ENCODE measurements at places on chromosomes 13 and 19. TPM values are rescaled to one million over a fixed set of nuclear protein-coding genes. Genes with fewer than 3 reads are reported as not detected.

Gene AMH
- 0.64 TPM for total RNA-seq

Gene KIR3DL1
- total RNA-seq = not detected

Gene SERPINE3
- not detected for total RNA-seq

Gene MEIOSIN
- total RNA-seq = not detected

Gene ZNF99
- total RNA-seq = not detected

Gene TMEM272
- not detected for total RNA-seq

Gene LGALS7B
- total RNA-seq = 0.39 TPM

Gene KLK2
- total RNA-seq = not detected

Gene BRME1
- total RNA-seq = 0.25 TPM

Gene DCLK1
- total RNA-seq = 10.5 TPM

Gene LPAR6
- 22.4 TPM for total RNA-seq

Gene AMER2
- total RNA-seq = not detected

Gene SIGLEC6
- total RNA-seq = not detected

Gene TEAD2
- total RNA-seq = 57.4 TPM

Gene APOC4
- not detected for total RNA-seq

Gene PPP6R1
- total RNA-seq = 34.9 TPM

Gene C19orf18
- total RNA-seq = 0.13 TPM

GRCh38 chr13:74134777-74135325 is 647 bp upstream of the KLF12 start:
- peak; percentile 22 for DNase-seq

- DNase-seq = no peak
Measured at GRCh38 chr13:96091164-96092117, 1.5 kb downstream of the HS6ST3 start.

DNA sequence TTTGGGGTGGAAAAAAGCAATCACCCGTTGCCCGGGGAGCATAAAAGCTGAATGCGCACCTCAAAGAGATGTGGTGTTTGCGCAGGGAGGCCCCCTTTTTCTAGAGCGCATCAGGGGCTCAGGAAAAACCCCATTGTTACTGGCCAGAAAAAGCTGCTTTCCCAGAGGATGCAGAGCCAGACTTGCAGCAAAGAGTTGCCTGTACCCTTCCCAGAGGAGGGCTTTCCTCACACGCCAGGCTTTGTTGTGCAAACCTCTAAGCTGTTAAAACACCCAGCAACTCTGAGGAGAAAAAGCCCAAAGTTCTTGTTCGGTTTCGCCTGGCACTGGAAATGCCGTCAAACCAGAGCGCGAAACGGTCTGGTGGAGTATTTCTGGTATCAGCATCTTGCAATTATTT is 29.3 kb downstream of the GSX1 start:
- DNase-seq = no peak

- no peak for DNase-seq
Measured at GRCh38 chr13:111313911-111314425, 6.5 kb upstream of the TEX29 start.

DNA sequence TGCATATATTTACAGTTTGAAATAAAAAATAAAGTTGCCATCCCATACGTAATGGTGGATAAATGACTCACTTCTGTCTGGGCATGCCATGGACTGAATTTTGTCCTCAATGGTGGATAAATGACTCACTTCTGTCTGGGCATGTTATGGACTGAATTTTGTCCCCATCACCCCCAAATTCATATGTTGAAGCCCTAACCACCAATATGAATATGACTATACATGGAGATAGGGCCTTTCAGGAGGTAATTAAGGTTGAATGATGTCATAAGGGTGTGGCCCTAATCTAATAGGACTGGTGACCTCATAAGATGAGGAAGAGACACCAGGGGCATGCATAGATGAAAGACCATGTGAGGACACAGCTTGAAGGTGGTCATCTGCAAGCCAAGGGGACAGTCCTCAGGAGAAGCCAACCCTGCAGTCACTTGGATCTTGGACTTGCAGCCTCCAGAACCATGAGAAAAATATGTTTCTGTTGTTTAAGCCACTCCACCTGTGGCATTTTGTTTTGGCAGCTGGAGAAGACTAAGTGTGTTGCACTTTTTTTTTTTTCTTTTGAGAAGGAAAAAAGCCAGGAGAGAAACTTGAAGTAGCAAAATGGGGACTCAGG is 41.8 kb downstream of the RFC3 start:
- no peak for DNase-seq

DNA sequence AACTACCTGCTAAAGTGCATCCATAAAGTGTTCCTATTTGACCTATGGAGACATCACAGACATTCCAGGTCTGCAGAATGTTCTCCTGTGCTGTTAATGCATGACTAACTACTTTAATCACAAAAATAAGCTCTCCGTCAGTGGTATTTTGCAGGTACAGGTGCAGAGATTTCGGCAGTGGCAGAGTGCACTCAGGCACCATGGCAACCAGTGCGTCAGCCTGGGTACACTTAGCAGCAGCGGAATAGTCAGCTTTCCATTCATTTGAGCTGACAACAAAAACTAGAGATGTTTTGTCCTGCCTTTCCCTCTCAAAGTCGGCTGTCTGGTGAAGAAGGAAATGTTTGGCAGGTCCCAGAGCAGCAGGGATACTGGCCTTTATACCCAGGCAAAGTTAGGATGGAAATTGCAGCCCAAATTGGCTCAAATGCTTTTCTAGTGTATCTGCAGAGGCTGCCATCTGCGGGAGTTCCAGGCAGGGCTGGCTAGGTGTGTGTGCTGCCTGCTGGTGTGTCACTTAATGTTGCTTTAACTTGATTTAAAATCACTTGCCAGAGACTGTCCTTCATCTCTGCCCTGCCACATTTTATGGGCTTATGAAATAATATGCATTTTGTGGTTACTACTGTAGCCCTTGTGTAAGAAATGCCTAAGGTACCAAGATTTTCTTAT is 195.8 kb downstream of the RAP2A start:
- no peak for DNase-seq

DNA sequence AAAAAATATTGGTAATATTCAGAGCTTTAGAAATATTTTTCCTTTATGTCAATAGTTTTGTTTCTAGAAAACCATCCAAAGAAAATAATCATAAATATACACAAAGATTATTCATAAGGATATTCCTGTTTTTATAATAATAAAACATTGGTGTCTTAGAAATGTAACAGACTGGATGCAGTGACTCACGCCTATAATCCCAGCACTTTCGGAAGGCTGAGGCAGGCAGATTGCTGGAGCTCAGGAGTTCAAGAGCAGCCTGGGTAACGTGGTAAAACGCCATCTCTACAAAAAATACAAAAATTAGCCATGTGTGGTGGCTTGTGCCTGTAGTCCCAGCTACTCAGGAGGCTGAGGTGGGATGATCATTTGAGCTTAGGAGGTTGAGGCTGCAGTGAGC is 106.8 kb downstream of the DHRS12 start:
- DNase-seq = peak; percentile 65

- DNase-seq = no peak
Measured at GRCh38 chr13:37164635-37165034, 59.2 kb upstream of the CSNK1A1L start.

- DNase-seq = no peak
Measured at GRCh38 chr19:10226021-10226375, 5.1 kb downstream of the S1PR2 start.

- DNase-seq = no peak
Measured at GRCh38 chr13:58324161-58324560, 692.6 kb downstream of the PCDH17 start.

DNA sequence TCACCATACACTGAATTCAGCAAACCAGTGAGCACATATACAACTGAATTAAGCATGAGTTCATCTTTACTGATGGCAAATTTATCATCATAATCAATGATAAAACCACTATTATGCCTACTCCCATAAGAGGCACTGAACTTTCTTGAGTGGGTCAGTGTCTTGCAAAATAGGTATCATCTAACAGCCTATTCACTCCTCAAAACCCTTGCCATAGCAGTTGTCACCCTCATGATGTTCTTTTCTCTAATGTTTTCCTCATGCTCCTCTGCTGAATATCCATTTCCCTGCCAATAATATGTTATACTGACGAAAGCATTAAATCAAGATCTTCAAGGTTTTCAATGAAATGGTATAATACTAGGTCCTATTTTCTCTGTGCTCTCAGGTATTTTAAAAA is 5.6 kb downstream of the ARGLU1 start:
- no peak for DNase-seq

- peak; percentile 86 for DNase-seq
Measured at GRCh38 chr13:79775830-79776229, 294.9 kb downstream of the NDFIP2 start.

DNA sequence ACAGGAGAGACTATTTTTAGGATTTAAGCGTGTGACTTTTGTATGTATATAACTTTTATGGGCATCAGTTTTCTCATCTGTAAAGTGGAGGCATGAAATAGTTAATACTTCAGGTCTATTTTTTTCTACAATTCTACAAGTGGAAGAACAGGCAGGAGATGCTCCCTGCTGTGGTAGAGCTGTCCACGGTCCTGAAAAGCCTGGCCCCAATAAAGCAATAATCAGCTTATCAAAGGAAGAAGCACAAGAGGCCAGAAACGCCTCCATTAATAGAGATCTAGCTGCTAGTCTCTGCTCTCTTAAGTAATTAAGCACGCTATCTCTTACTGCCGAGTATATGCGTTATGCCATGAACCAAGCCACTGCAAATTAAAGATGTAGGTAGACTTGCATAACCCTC is 28.0 kb upstream of the WASF3 start:
- peak; percentile 69 for DNase-seq

DNA sequence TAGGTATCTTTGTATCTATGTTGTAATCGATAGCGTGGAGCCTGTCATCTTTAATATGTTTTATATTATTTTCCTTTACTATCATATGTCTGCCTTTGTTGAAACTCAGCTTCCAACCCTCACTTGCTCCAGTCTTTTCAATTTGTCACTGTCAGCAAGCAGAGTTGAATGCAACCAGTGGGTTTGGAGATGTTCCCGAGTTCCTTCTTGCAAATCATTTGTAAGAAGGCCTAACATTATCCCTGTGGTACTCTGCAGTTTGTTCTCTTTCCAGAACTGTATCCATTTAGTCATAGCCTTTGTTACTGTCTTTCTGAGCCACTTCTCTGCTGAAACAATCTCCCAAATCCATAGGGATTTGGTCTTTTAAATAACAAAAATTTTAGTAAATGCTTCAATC is 41.8 kb downstream of the RNASEH2B start:
- no peak for DNase-seq

- DNase-seq = no peak
Measured at GRCh38 chr13:43767341-43767931, 19.3 kb downstream of the ENOX1 start.

DNA sequence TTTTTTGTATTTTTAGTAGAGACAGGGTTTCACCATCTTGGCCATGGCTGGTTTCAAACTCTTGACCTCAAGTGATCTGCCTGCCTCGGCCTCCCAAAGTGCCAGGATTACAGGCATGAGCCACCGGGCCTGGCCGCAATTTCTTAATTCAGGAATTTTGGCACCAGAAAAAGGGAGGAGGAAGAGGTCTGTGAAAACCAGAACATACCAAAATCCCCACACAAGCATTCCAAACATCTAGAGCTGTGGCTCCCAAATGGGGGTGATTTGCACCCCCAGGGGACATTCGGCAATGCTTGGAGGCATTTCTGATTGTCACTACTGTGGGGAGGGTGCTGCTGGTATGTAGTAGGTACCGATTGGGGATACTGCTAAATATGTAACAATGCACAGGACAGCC is 40.2 kb upstream of the ABCC4 start:
- DNase-seq = no peak

DNA sequence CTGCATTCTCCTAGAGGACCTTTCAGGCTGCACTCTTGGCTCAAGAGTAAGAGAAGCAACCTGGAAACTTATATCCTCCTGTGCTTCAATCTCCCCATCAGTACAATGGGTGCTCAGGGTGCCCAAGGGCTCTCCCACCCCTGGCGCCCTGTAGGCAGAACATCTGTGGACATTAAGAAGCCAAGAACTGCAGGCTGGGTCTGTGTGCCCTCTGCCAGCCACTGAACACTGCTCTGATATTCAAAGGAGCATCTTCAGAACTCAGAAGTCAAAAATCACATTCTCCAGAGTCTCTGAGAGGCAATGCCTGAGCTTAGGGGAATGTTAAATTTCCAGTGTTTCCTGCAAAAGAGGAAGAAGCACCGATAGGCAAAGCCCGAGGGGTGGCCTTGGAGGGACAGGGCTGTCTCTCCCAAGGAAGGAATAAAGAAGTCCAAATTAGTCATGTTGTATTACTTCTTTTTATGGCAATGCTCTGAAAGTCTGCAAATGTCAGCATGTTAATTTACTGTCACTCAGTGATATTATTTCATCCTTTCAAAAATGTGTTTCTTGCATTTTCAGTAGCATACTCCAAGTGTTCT is 88.1 kb downstream of the TSHZ3 start:
- DNase-seq = no peak

DNA sequence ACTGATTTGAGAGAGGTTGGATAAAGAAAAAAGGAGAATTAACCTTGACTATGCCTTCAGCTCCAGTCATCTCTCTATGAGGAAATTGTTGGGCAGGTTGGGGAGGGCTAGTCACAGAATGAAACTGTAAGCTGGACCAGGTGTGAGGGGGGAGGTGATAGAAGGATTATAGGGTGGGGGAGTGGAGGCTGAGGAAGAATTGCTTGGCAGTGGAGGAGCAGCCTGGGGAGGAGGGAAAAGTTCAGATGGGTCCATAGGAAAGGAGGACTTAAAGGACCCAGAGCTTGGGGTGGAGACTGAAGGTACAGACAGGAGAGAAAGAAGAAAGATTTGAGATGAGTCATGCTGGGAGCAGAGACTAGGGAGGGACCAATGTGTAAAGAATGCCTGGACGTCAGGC is 8.2 kb upstream of the ZNF431 start:
- no peak for DNase-seq

GRCh38 chr19:54478677-54479266 is 5.7 kb upstream of the CDC42EP5 start:
- DNase-seq = peak; percentile 71

GRCh38 chr13:101996954-101997353 is 404.9 kb downstream of the FGF14 start:
- DNase-seq = no peak

DNA sequence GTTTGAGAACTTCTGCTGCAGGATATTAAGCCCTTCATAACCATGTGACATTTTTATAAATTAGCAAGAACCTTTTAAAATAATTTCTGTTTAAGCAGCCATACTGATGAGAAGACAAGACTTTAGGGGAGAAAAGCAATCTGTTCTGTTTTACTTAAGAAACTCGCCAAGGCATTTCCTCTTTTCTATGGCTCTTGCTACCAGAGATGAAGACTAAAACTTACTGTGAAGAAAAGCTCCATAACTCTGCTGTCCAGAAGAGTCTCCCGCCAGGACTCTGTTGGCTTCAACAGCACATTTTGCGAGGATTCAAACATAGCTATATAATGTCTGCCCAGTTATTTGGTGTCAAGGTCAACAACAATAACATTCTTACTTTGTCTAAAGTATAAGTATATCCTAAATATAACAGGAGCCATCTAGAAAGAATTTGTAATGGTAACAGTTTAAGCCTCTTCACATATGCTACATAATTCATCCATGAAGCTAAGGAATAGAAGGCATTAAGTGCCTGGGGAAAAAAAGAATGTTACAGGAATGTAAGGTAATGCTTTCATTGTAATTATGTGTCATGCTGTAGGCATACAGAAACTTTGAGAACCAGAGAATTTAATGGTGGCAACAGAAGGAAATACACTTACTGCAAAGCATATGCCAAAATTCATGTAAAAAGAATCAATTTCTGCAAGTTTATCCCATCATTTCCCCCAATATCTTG is 53.2 kb upstream of the EEF1AKMT1 start:
- DNase-seq = no peak

GRCh38 chr13:112331675-112332074 is 44.5 kb upstream of the SPACA7 start:
- DNase-seq = no peak

GRCh38 chr19:639253-640160 is at the start of gene FGF22:
FGF22 (plus strand) TSS chr19:639879; CDS start chr19:639926, 47 bp downstream.
- peak; percentile 91 for DNase-seq

Data from dermis microvascular lymphatic vessel endothelial cell (primary cell).